ENCODE measurements at places on chromosomes 16 and 17.

DNA sequence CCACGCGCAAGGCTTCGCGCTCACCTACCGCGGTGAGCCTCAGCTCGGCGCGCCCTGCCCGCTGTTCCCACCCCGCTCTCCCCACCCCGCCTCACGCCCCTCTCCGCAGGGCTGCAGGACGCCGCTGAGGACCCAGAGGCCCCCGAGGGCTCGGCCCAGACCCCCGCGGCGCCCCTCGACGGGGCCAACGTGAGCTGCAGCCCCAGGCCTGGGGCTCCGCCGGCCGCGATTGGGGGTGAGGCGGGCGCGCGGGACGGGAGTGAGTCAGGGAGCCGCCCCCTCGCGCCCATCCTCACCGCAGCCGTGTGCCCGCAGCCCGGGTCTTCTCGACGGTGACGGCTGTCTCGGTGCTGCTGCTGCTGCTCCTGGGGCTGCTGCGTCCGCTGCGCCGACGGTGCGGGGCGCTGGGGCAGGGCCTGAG lies 1.9 kb upstream of the PAQR4 start:
- no peak for DNase-seq

DNA sequence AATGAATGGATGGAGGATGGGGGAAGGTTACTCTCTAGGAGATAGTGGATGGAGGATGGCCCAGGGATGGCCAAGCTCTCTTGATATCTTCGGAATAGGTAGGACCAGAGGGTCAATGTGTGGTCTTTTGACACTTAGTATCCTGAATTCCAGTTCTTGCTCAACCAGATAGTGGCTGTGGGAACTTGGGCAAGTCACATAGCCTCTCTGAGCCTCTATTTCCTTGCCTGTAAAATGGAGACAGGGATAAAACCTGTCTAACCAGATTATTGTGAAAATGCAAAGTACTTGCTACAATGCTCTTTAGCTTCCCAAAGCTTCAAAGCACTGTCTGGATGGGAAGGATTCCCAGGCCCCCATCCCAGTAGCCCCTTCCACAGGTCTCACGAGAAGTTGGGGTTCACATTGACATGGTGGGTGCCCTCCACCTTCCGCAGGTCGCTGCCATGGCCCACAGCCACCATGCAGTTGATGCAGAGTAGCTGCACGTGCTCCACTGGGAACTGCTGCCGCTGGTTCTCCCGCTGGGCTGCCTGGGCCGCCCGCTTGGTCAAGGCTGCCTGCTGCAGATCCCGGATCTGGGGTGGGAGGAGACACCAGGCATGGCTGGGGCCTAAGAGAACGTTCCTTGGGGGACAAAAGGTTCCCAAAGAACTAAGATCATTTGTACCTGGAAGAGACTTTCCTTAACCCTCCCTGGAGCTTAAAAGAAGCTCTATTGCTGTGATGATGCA lies 5.1 kb upstream of the ZNF385C start:
- no peak for DNase-seq

GRCh38 chr17:80882323-80882722 lies 109.3 kb upstream of the CHMP6 start:
- no peak for DNase-seq

GRCh38 chr17:11461993-11462548 lies 136.2 kb upstream of the DNAH9 start:
- no peak for DNase-seq

DNA sequence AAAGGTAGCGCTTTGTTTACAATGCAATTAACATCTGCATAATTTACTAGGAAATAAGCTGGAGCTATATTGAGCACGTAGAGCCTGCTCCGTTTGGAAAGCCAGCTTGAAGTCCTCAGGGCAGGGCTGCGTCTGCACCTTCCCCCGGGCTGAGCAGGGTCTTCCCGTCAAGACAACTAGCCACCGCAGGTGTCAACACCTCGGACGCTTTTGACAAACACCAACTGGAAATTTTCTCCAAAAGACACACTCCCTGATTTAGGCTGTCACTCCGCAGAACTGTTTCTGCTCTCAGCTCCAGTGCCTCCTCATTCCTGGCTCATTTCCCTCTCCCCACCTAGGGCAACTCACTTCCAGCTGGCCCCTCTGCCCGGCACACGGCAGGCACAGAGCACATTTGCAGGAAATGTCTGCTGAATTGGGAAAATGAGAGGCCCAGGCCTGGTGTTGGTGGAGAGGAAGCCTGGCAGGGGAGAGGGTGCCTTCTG lies 170.3 kb downstream of the MAF start:
- DNase-seq = no peak

- peak; percentile 56 for DNase-seq
Measured at GRCh38 chr17:76132574-76133338, 8.3 kb downstream of the FOXJ1 start.

- no peak for DNase-seq
Measured at GRCh38 chr17:59954856-59955255, 9.7 kb downstream of the RNFT1 start.

GRCh38 chr17:71976011-71976649 lies 144.7 kb upstream of the SOX9 start:
- DNase-seq = no peak

DNA sequence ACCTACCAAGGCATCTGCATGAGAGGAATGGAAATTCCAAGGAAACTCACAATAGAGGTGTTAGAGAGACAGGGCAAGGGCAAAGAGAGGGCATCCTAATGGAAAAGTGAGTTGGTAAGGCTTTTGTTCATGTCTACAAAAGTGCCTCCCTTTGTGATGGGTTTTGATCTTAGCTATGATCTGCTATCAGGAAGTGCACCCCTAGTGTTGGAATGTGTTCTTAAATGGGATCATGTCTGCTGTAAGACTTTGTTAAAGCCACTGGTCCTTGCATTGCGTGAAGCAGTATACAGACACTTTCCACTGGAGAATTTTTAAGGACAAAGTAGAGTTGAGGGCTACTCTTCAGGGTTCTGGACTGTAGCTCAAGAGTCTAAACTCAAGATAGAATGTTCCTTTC lies 92.0 kb downstream of the MAP2K6 start:
- DNase-seq = no peak

DNA sequence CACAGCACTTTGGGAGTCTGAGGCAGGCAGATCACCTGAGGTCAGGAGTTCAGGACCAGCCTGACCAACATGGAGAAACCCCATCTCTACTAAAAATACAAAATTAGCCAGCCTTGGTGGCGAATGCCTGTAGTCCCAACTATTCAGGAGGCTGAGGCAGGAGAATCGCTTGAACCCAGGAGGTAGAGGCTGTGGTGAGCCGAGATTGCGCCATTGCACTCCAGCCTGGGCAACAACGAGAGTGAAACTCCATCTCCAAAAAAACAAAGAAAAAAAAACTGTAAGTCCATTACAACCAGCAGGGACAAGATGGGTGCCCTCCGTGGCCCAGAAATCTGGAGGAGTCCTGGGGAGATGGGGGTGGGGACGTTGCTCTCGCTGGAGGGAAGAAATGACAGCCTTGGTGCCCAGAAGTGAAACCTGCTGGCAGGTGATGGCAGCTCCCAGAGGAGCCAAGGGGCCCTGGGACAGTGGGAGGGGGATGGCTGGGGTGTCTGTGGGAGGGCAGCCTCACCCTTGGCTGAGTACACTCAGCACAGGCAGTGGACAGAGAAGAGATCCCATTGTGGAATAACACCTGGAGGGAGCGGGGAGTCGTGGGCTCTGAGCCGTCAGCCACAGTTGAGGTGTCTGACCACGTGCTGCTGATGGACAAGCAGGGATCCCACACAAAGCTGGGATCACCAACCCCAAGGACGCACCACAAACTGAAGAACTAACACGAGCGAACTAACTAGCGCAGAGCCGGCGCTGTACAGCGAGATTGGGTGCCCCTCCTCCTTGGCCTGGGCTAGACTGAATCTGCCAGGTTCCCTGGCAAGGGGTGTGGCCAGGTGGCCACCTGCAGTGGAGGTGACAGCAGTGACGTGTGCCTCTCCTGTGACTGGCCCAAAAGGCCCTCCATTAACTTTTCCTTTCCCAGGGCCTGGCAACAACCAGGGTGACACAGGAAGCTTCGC lies 46.9 kb upstream of the BAHCC1 start:
- DNase-seq = no peak

DNA sequence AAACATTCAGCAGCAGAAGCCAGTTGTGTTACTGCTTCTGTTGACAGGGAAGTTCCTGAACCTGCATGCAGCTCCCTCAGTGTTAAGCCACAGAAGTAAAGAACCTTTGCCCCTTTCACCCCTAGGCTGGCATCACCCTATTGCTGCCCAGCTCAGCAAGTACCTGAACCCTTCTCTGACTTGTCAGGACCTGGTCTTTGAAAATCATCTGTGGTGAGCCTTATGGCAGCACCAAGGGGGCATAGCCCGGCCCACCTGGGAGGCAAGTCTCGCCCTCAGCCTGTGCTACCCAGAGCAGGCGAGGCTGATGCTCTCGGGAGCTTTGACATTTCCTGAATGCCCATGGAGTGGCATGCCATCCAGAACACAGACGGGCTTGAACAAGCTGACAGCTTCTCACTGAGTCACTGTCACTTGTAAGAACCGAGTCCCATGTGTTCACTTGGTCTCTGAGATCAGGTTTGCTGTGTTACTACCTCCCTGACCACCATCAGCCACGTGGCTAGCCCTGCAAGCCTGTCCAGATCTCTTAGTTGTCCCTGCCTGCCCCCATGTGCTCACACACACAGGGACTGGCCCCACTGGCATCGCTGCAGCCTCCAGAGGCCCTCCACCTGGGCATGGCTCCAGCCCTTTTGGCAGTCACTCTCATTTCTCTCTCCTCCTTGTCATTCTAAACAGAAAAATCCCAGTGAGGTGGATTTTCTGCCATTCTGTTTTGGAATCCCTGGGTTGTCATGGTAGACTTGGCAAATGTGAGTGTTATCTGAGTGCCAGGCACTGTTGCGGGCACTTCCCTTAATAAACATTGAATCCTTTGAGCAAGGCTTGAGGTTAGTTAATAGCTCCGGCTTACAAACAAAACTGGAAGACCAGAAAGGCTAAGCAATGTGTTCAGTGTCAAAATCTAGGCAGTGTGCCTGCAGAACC lies 2.9 kb upstream of the CARMIL2 start:
- no peak for DNase-seq

DNA sequence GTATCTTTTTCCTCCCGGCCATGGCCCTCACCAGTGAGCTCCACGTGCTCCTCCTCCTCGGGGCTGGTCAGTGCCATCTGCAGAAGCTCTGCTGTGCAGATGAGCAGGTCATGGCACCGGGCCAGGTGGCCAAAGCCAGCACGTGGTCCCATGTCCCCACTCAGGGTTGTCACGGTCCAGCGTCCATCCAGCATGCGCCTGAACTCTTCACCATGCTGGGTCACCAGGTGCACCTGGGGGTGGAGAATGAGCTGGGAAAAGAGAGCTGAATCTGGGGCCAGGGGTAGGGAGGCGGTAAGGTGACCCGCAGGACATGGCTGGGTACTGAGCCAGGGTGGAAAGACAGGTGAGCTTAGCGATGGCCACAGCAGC lies 1.3 kb downstream of the DHX58 start:
- DNase-seq = no peak

- no peak for DNase-seq
Measured at GRCh38 chr17:37607637-37608331, 1.4 kb downstream of the SYNRG start.

DNA sequence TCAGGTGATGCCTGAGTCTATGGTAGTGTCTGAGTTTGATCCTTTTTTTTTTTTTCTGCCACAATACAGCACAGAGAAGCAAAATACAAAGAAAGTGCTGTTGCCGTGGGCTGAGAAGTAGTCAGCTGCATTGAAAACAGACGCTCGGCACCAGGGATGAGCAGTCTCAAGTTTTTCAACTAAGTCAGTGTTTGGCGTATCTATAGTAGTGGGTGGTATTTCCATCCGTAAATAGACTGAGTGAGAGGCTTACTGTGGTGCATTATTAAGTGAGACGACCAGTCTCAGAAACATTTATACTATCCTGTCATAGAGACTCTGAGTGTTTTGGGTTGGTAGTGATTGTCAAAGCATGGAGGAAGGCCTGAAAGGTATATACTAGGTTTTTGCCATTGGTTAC lies 221.3 kb downstream of the SNX29 start:
- DNase-seq = no peak

DNA sequence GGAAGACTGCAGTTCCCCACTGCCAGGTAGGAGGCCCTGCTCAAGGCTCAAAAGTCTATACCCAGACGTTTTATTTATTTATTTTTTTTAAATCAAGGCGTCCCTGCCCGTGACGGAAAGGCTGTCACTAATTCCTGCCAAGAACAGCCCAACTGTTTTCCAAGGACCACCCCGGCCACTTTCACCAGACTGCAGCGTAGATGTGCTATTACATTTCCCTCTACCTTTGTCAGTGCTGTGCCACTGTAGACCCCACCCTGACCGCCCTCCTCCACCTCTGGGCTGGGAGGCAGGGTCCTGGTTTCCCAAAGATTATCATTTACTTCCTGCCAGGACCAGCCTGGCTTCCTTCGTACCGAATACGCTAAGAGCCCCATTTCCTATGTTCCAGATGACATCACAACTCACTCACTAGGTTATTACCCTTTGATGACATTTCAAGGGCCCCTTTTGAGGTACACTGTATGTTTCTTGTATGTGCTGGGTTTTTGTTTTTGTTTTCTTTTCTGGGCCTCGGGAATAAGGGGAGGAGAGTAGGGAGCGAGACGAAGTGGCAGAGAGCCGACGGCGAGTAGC lies 6.3 kb upstream of the RNF227 start:
- DNase-seq = no peak

DNA sequence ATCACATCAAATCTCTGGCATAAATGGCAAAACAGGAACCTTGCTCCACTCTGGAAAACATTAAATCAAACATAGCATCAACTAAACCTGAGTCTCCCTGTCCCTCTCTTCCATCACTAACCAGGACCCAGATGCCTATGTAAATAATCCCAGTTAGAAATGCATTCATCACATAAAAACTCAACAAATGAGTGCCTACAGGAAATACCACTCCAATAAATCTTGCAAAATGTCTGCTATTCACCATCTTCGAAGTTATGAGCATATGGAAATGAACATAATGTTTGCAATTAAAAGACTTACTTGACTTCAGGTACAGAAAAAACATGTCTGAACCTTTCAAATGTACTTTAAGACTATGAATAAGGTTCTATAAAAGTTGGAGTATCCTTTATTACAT lies 425.0 kb downstream of the CDH11 start:
- no peak for DNase-seq

DNA sequence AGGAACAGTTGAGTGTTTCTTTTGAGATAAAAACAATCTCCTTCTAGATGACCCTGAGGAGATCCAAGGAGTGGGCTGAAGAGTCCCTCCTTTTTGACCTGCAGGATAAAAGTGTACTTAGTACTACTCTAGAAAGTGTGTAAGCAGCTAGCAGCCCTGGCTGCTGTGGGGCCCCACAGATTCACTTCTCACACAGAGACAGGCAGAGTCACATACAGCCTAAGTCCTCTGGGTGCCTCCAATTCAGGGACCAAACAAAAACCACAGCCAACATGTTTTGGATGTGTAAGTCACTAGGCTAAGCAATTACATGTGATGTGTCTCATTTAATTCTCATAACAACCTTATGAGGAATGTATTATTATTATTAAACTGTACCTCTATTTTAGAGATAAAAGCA lies 97.1 kb downstream of the TMEM100 start:
- DNase-seq = no peak

- no peak for DNase-seq
Measured at GRCh38 chr17:16923097-16923903, 48.6 kb downstream of the TNFRSF13B start.

Measured in NCI-H1417 treated with DMSO at 0.1 percent for 48 hours (cell line).